ENCODE measurements at places on chromosomes 2 and 18. TPM values are rescaled to one million over a fixed set of nuclear protein-coding genes. Genes with fewer than 3 reads are reported as not detected.
A peak's percentile ranks its signal among the peaks of the same experiment; 100 is the strongest.

DNA sequence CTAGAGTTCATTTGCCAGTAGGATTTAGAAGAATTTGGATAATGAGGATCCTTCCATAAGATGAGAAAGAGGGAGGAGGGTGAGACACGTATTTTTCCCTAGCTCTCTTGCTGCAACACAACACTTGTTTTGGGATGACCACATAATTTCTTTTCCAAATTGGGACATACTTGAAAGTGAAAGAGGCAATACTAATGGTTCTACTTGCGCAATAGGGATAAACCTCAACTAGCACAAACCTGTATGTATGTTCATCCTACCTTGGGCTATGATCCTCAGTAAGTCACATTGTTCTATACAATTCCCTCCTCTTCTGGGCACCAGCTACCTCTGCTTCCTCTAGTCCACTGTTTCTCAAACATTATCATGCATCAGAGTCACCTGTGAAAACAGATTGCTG is 1208.8 kb upstream of the LRRTM1 start:
- H3K27me3 ChIP-seq = no peaks in the 10 kb centered on the region
- no peaks in the 10 kb centered on the region for H3K36me3 ChIP-seq
- no peak overlapping the region for H3K4me3 ChIP-seq

Gene ANKRD62
- not detected for total RNA-seq

Gene LYPD6B
- not detected for total RNA-seq

DNA sequence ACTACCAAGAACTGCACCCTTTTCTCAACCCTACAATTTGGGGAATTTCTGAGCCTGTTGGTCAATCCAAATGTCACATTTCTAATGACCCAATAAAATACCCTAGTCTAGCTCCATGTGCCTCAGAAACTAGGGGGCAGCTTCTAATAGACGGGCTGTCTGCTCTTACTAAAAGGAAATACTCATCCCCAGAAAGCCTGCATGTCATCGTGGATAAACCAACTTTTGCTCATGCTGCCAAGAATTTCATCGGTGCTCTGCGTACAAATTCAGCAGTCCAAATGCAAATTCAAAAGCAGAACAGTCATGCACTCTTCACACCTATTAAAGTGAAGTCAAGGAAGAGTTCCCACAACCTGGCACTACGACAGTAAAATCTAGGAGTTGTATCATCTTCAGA is 377.3 kb downstream of the LNPK start:
- no peak overlapping the region for H3K4me3 ChIP-seq
- peaks cover 2% of the 10 kb centered on the region for H3K27me3 ChIP-seq
- H3K36me3 ChIP-seq = no peaks in the 10 kb centered on the region
- H3K4me1 ChIP-seq = no peaks in the 10 kb centered on the region
- DNase-seq = no peak
- no peak overlapping the region for H3K27ac ChIP-seq

GRCh38 chr2:237614151-237614720 is 13.2 kb upstream of the LRRFIP1 start:
- H3K27ac ChIP-seq = no peak overlapping the region
- DNase-seq = no peak
- peaks cover 26% of the 10 kb centered on the region for H3K4me1 ChIP-seq
- no peak overlapping the region for H3K4me3 ChIP-seq
- H3K36me3 ChIP-seq = peaks cover 3% of the 10 kb centered on the region

Gene CFC1
- total RNA-seq = not detected

GRCh38 chr2:47008381-47009252 is 93.0 kb upstream of the MCFD2 start:
- H3K27ac ChIP-seq = no peak overlapping the region
- no peak for DNase-seq
- no peak overlapping the region for H3K4me3 ChIP-seq
- no peaks in the 10 kb centered on the region for H3K27me3 ChIP-seq

Gene KCNE4
- total RNA-seq = not detected

DNA sequence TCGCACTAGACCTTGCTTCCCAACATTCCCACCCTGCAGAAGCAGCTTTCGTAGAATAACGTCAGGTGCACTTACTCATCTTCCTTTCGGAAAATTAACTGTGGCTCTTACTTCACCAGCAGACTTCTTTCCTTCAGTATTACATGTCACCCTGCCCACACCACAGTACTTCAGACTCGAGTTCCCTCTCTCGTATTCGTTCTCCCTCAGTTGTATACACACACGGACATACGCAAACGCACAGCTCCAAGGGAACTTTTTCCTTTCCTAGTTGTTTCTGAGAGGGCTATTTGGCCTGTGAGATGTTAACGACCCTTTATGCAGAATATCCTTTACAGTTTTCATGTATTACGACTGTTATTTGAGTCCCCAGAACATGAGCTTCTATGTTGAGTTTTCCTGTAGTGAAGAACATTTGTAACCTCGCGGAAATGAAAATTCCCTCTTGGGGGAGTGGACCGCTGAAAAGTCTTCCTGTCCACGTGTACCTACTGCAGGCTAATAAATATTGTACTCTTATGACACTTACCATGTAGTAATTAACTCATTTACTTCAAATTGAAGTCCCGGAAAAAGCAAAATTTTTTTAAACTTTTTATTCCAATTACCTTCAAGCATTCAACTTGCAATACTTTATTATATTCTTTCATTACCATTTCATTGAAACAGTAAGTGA is 908 bp downstream of the ERLEC1 start:
- H3K27me3 ChIP-seq = no peaks in the 10 kb centered on the region
- peak overlapping the region; percentile 99 for H3K4me3 ChIP-seq
- DNase-seq = no peak
- H3K27ac ChIP-seq = peak overlapping the region; percentile 94
- peaks cover 4% of the 10 kb centered on the region for H3K36me3 ChIP-seq

- no peak for DNase-seq
- peaks cover 8% of the 10 kb centered on the region for H3K4me1 ChIP-seq
- peaks cover 3% of the 10 kb centered on the region for H3K27me3 ChIP-seq
- H3K27ac ChIP-seq = no peak overlapping the region
- H3K4me3 ChIP-seq = no peak overlapping the region
Measured at GRCh38 chr2:176769499-176770370, 442.9 kb upstream of the HNRNPA3 start.

GRCh38 chr2:172134270-172134669 is 31.6 kb upstream of the DLX2 start:
- H3K27ac ChIP-seq = no peak overlapping the region
- no peaks in the 10 kb centered on the region for H3K36me3 ChIP-seq
- H3K4me3 ChIP-seq = no peak overlapping the region
- DNase-seq = no peak
- no peaks in the 10 kb centered on the region for H3K4me1 ChIP-seq

GRCh38 chr2:224574423-224575084 is 10.6 kb downstream of the CUL3 start:
- peak overlapping the region; percentile 2 for H3K4me3 ChIP-seq
- DNase-seq = no peak
- H3K27ac ChIP-seq = no peak overlapping the region
- H3K27me3 ChIP-seq = no peaks in the 10 kb centered on the region

Gene CDCA7
- total RNA-seq = 81.5 TPM

Gene SERPINB10
- not detected for total RNA-seq

- no peak overlapping the region for H3K27ac ChIP-seq
- DNase-seq = no peak
- H3K4me3 ChIP-seq = no peak overlapping the region
- no peaks in the 10 kb centered on the region for H3K4me1 ChIP-seq
- peaks cover 3% of the 10 kb centered on the region for H3K27me3 ChIP-seq
- H3K36me3 ChIP-seq = no peaks in the 10 kb centered on the region
Measured at GRCh38 chr2:179877601-179878364, 16.4 kb upstream of the ZNF385B start.

DNA sequence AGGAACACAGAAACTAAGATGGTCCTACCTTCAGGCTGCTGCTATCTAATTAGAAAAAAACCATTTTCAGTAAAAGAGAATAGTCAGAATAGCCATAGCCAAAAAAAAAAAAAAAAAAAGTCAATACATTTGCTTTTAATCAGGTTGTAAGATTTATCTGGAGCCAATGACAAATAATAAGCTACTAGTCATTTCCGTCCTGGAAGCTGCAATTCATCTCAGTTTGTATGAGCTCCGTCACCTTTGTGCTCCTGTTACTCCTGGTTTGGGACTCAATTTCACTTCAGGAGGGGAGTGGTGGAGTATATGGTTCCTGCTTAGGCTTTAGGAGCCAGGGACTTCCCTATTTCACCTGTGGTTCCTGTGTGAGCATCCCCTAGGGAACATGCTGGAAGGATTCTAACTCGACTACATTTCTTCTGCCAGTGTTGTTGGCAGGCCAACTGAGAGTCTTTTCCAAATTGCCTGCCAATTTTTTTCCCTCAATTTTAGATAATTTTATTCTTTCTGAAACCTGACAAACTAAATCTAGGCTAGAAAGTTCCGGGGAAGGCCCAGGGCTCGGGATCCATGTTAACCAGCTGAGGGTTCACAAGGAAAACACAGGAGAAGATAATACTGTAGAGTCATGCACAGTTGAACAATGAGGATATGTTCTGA is 481.8 kb downstream of the DLGAP1 start:
- no peaks in the 10 kb centered on the region for H3K27me3 ChIP-seq
- H3K27ac ChIP-seq = no peak overlapping the region
- no peak for DNase-seq
- H3K4me1 ChIP-seq = no peaks in the 10 kb centered on the region

GRCh38 chr2:1701556-1702185 is 42.6 kb downstream of the PXDN start:
- no peaks in the 10 kb centered on the region for H3K4me1 ChIP-seq
- H3K27me3 ChIP-seq = no peaks in the 10 kb centered on the region
- no peak overlapping the region for H3K4me3 ChIP-seq
- no peak for DNase-seq

Measured in activated naive CD8-positive, alpha-beta T cell treated with anti-CD3 and anti-CD28 coated beads, Interleukin-2, amount 10 ng/mL, durations not matched to agents 7 days and 5 days (primary cell).